ENCODE measurements at places on chromosomes 7 and 10.

DNA sequence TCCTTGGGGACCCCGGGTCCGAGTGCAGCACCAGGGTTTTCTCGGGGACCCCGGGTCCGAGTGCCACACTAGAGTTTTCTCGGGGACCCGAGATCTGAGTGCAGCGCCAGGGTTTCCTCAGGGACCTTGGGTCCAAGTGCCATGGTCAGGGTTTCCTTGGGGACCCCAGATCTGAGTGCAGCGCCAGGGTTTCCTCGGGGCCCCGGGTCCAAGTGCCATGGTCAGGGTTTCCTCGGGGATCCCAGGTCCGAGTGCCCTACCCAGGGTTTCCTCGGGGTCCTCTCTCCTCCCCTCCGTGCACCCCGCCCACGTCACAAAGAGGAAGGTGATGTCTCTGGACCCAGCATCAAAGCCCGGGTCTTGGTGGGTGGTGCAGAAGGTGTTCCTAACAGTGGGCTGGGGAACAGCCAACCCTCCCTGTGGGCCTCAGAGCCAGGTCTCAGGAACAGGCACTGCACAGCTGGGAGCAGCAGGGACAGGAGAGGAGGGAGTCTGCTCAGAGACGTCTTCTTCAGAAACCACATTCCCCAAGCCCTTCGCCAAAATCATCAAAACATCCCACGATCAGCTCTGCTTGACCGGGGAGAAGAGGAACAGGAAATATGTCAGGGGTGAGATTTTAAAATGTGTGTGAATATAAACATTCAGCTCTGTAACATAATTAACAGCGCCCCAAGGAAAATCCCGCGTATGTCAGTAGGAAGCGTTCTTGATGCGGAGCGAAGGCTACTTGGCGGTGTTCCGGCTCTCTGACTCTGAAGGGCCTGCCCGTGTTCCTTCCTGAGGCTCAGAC lies 540.7 kb downstream of the DNAJB6 start:
- DNase-seq = no peak

GRCh38 chr7:151146761-151147160 lies 20.7 kb downstream of the GBX1 start:
- no peak for DNase-seq

DNA sequence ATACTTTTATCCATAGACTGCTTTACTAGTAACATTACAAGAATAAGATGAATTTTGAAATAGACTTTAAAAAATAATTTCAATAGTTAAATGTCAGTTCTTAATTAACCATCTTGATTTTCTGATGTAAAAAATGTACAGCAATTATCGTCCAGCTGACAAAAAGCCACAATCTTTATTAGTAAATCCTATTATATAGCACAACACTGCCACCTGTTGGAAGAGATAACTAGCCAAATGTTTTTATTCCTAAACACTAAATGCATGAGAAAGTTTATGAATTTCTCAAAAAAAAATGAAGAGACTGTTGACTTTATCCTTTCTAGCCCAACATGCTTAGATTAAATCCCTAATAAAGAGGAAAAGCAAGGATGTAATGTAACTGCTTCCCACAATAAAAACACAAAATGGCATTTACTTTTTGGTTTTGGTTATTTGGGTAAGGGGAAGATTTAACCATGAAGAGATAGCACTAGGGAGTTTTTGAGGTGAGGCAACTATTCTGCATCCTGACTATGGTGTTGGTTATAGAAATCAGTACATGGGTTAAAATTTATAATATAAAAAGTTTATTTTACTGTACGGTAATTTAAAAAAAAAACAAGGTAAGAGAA lies 8.0 kb downstream of the COA1 start:
- DNase-seq = no peak

GRCh38 chr10:4407783-4408182 lies 418.2 kb upstream of the AKR1E2 start:
- no peak for DNase-seq

GRCh38 chr10:11673346-11674280 lies 62.2 kb upstream of the USP6NL start:
- no peak for DNase-seq

Measured in LNCaP clone FGC (cell line).